NCI-H187 (cell line): ENCODE measurements at places on chromosomes 3 and 15.
A peak's percentile ranks its signal among the peaks of the same experiment; 100 is the strongest.

- DNase-seq, result no peak
Measured at GRCh38 chr3:12471241-12471640, 13.0 kb upstream of the TSEN2 start.

- DNase-seq, result no peak
Measured at GRCh38 chr15:25883463-25884259, 20.5 kb upstream of the ATP10A start.

- no peak for DNase-seq
Measured at GRCh38 chr3:11534011-11534792, 109.5 kb downstream of the VGLL4 start.

DNA sequence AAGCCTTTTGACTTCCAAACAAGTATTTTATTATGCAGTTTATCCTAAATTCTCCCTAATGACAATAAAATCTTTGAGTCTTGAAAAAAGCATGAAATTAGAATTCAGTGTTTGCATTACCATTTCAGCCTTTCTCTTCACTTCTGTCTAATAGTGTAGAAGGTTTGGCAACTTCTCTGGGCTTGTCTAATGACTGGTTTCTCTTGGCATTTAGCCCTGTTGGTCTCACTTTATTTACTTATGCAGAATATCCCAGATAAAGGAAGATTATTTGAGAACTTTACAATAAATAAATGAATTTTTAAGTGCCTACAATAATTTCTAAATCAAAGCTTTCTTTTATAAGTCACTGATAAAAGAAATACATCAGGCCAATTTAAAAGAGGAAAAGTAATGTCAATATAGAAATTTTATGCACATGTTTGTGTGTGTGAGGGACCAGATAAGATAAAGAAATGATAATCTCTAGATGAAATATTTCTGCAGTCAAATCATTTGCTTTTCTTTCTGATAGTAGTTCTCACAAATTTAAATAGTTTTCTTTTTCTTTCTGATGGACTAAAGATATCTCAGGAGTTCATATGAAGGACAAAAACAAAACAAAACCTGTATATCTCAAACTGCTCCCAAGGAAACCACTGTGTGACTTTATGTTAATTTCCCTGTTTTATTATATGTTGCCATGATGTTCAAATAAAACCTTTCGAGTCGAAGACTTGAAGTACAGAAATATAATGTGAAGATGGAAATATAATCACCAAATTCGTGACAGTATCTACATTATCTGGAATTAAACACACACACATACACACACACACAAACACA, 533.1 kb upstream of the CBLB start:
- no peak for DNase-seq

GRCh38 chr15:59420986-59421618, 16.9 kb upstream of the FAM81A start:
- no peak for DNase-seq

- DNase-seq, result no peak
Measured at GRCh38 chr3:11288786-11289637, 16.8 kb downstream of the ATG7 start.

DNA sequence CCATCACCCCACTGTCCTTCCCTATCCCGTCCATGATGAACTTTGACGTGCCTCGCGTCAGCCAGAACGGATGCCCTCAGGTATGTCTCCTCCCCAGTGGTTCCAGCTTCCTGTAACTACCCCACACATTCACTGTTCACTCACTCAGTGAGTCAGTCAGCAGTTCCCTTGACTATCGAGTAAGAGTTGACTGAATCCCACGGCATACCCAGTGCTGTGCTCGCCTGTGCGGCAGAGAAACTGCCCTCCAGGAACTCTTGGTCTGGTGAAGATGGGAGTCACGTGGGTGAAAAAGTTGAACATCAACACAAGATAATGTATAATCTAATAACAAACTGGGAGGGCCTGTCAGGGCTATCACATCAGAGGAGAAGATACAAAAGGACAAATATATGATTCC, 36.7 kb downstream of the CCDC33 start:
- DNase-seq, result no peak

GRCh38 chr3:30180310-30181177, 425.9 kb upstream of the TGFBR2 start:
- DNase-seq, result no peak

DNA sequence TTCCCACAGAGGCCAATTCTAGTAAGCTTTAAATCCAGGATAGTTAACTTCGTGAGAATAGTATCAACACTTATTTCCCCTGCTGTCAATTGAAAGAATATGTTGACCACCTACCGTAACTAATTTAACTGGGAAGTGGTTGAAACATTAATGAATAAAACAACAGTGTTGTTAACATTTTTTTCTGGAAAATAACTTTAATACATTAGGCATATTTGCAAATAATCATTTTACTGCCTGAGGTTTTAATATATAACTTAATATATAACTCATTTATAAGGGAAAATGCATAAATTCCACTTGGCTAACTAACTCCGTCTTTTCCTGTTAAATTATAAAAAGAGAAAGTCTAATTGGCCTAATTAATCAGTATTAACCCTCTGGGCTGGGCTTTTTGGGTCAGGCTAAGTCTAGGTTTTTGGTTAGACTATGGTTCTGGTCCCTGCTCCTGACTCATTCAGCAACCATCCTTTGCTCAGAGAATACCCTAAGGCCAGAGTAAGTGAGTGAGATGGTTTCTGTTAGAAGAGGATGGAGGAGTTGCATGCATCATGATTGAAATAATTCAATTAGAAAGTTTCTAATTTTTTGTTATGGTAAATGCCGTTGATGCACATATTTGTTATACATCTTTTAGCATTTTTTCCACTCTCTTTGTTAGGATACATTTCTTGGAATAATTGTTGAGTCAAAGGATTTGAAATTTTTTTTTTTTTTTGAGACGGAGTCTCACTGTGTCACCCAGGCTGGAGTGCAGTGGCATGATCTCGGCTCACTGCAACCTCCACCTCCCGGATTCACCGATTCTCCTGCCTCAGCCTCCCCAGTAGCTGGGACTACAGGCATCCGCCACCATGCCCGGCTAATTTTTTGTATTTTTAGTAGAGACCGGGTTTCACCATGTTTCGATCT, 10.8 kb upstream of the SKIL start:
- DNase-seq, result no peak

GRCh38 chr3:194067949-194068362, 68.0 kb upstream of the HES1 start:
- no peak for DNase-seq

GRCh38 chr15:35305031-35305550, 220.0 kb upstream of the NANOGP8 start:
- no peak for DNase-seq

DNA sequence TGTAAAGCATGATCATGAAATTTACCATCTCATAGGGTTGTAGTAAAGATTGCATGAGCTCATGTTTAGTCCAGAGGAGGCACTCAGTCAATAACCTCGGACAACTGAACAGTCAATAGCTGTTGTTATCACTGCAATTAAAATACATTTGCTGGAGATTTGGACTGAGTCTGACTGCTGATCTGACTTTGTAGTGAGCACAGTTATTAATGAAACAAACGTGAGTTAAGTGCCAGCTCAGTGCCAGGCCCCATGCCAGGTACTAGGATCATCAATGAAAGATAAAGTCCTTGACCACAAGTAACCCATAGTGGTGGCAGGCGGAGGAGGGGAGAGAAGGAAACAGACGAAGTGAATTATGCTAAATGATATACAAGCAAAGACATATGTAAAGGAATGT, 43.7 kb upstream of the PRICKLE2 start:
- DNase-seq, result no peak

DNA sequence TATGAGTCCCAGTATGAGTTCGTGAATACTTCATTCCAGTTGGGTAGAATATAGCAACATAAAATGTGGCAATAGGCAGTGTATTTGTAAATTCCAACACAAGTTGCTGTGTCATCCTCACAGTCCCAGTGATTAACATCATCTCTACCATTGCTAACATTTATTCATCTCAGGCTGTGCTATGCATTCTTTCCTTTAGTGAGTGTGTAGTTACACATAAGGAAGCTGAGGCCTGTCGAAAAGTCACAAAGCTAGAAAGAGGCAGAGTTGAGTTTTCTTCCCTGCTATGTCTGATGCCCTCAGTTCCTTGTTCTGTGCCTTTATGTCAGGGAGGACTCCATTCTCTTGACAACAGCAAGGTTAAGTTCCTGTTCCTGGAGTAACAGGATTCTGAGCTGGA, 96.4 kb downstream of the FNDC3B start:
- DNase-seq, result no peak

DNA sequence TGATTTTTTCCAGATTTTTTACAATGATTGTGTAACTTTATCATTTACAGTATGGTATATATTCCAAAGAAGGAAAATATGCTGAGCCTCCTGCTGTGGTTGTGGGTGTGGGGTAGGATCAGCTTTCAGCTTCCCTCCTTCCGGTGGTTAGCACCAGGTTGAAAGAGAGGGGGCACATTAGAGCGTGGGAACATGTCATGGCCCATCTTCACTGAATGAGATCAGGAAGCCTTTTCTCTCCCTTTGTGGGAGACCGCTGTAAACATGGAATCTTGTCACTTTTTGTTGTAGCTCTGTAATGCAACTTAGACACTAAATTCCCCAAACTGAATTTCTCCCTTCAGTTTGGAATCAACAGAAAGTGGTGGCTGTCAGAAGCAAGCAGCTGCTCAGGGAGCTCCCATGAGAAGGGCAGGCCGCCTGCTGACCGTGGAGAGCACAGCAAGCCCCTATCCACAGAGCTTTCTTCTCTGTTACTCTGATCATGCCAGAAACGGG, 86.7 kb upstream of the LIMD1 start:
- DNase-seq, result no peak

GRCh38 chr3:188520466-188520865, 366.5 kb downstream of the LPP start:
- DNase-seq, result no peak

- DNase-seq, result no peak
Measured at GRCh38 chr3:20197775-20198174, 11.8 kb upstream of the SGO1 start.

DNA sequence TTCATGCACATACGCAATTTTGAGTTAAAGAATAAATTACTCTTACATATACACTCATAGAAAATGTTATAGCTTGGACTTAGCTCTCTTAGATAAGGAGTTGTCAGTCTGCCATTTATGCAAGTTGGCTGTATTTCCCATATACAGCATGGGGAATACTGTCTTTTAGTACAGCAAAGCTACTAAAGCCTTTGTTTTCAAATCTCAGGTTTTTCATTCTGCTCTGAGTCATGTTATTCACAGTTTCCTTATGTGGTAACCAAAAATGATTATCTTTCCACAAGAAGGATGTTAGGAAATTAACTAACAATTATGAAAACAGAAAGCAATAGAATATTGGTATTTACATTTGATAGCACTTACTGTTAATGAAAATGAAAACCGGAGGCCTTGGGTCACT, 4.3 kb upstream of the TIPARP start:
- no peak for DNase-seq

DNA sequence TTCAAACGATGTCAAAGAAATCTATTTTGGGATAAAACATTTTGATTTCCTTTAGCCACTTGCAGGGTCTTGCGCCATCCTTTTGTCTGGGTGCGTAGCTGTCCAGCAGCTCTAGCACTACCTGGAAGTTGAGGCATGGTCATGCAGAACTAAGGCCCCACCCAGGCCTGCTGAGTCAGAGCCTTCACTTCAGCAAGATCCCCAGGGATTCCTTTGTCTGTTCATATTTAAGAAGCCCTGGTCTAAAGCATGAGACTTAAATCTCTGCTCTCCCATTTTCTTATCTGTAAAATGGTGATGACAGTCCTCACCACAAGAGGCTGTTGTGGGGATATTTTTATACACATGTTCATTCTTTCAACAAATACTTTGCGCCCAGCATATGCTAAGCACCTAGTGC, 99.0 kb upstream of the CTDSPL start:
- DNase-seq, result no peak

GRCh38 chr15:57064033-57064432, 145.6 kb downstream of the TCF12 start:
- no peak for DNase-seq

- DNase-seq, result peak; percentile 70
Measured at GRCh38 chr3:138474163-138474562, 39.7 kb downstream of the ESYT3 start.

- no peak for DNase-seq
Measured at GRCh38 chr3:36653095-36653494, 111.3 kb downstream of the DCLK3 start.

- no peak for DNase-seq
Measured at GRCh38 chr3:197730200-197730599, 6.5 kb downstream of the RUBCN start.

GRCh38 chr15:80605591-80606150, 89.4 kb upstream of the ABHD17C start:
- DNase-seq, result no peak

GRCh38 chr15:33328106-33328505, 17.3 kb downstream of the RYR3 start:
- DNase-seq, result no peak

- no peak for DNase-seq
Measured at GRCh38 chr3:195818301-195818700, 6.6 kb upstream of the MUC4 start.

GRCh38 chr3:99865321-99865720, 47.7 kb downstream of the CMSS1 start:
- DNase-seq, result no peak

GRCh38 chr15:28962851-28963710, 77.3 kb downstream of the APBA2 start:
- no peak for DNase-seq

DNA sequence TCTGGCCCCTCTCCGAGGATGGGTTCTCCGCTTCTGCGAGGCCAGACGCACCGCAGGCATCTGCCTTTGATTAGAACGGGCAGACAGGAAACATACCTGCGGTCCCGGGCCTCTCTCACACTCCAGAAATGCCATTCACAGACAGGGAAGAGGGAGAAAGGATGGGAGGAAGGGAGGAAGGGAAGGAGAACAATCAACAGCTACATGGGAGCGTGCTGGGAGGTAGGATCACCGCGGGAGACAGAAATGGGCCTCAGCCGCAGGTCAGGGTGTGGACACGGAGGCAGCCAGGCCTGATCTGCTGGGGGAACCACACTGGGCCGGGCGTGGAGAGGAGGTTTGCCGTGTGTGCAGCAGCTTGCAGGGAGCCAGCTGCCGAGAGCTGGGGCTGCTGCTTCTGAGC, 90.7 kb upstream of the RGMA start:
- no peak for DNase-seq

- no peak for DNase-seq
Measured at GRCh38 chr15:88832820-88833730, 29.8 kb downstream of the ACAN start.

GRCh38 chr15:83869341-83869740, 215.4 kb downstream of the ADAMTSL3 start:
- no peak for DNase-seq

- DNase-seq, result no peak
Measured at GRCh38 chr15:39479911-39480310, 101.0 kb upstream of the THBS1 start.

DNA sequence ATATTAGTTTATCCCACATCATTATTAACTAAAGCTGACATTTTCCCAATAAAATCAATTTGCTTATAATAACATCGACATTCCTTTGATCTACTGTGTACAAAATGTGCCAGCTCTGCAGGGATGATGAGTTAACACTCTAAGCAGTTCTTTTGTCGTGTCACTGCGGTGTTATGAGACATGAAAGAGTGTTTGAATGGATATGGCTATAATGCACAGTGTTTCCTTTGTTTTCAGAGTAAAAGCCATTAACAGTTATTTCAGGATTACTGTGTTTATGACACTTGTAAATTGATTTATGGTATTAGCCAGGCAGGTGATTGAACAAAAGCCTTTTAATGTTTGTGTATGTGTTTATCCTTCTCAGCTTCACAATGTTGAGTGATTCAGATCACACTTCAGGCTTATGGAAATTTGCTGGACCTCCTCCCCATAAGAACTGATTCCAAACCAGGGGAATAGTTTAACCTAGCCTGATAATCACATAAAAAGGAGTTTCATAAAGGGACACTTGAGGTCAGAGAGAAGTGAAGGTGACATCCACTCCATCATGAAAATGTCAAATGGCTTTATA, 115.7 kb downstream of the CHL1 start:
- no peak for DNase-seq
